ENCODE measurements at places on chromosomes 13 and 19.
A peak's percentile ranks its signal among the peaks of the same experiment; 100 is the strongest.

- no peak for DNase-seq
Measured at GRCh38 chr19:37077501-37077933, 716 bp upstream of the ZNF420 start.

DNA sequence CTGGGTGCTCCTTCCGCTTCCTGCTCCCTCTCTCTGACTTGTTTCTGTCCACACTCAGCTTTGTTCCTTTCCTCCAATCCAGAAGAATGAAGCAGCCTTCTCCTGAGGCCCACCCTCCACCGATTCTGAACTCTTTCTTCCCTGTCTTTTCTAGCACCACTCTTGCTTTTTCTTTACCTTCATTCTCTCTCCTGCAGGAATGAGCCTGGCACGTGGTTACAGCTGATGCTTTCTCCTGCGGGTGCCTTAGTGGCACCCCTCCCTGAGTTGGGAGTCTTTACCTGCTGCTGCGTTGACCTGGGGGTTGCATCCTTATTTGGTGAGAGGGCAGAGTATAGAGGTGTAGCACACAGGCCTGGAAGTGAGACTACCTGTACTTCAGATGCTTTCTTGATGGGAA, 6.2 kb downstream of the UBAC2 start:
- DNase-seq, result no peak

DNA sequence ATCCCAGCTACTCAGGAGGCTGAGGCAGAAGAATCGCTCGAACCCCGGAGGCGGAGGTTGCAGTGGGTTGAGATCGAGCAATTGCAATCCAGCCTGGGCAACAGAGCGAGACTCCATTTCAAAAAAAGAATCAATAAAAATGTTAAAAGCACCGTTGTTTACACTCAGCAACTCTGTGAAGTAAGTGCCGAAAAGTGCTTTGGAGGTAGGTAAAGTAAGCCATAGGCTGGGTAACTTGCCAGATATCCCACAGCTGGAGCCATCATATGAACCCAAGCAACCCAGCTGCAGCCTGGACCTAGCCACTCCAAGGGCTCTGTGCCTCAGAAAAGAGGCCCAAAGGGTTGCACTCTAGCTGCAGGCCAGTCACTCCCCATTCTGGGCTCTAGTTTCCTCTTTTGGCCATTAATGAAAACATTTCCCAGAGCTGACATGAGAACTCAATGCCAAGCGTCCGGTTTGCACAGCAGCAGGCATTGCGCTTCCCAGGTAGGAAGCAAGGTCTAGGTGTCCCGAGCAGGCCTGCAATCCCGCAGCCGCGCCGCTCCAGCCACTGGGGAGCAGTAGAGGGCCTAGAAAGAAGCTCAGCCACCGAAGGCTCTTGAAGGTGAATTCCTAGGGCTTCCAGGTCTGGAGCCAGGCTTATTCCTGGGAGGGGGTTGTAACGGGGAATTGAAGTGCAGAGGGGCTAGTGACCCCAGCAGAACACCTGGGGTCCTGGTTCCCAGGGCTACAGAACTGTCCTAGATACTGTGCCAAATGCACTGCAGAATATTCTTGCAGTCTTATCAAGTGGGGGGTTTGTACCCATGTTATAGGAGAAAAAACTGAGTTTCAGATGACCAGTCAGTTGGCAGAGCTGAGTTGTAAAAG, 4.1 kb upstream of the CD79A start:
- DNase-seq, result peak; percentile 59

GRCh38 chr13:77470986-77471385, 64.5 kb upstream of the SCEL start:
- DNase-seq, result peak; percentile 18

- DNase-seq, result no peak
Measured at GRCh38 chr19:42552086-42553065, 24.1 kb upstream of the CEACAM1 start.

DNA sequence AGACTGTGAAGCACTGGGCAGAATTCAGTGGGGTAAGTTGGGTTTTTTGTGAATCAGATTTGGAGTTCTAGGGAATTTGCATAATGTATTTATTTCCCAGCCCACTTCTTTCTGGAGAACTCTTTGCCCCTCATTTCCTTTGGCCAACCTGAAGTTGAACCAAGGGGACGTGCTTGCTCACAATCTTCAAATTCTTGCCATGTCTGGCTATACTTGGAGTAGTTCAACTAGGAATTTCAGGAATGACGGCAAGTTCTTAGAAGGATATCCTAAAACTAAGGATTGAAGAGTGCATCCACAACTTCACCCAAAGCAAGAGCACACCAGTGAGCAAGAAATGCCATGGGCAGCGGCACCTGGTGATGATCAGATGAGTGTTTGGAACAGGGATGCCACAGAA, 88.5 kb downstream of the TEX26 start:
- DNase-seq, result no peak

DNA sequence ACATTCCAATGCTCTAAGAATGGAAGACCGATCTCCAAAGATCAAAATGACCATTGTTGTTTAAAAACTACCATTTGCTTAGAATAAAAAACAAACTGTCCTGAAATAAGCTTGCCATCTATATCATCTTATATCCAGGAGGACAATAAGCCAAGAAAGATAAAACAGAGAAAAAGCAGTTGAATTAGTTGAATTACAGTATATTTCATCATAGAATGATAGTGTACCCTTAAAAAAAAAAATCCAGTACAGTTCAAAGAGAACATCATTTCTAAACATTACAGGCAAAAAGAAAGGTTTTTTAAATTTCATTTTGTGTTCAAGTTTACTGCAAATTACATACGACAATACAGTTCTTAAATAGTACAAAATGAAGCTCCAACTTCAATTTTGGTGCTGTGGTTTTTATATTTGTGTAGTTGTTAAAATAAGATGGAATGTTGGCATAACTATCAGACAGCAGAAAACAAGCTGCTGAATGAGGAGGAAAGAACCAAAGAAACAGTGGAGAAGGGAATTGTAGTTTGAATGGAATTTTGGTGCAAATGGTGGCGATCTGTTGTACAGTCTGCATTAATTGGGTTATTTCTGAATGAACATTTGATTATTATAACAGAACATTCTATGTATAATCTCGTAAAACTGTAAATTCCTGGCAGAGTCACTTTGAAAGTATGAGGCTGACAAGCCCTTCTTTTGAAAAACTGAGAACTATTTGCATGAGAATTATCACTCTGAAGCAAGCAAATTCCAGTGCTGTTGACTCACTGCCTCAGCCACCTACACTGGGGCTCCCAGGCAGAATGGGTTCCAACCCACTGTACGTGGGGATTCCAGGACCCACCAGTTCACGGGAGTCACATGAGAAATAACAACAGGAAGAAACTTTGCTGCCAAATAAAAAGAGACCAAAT, 37.7 kb downstream of the LHFPL6 start:
- DNase-seq, result peak; percentile 88

DNA sequence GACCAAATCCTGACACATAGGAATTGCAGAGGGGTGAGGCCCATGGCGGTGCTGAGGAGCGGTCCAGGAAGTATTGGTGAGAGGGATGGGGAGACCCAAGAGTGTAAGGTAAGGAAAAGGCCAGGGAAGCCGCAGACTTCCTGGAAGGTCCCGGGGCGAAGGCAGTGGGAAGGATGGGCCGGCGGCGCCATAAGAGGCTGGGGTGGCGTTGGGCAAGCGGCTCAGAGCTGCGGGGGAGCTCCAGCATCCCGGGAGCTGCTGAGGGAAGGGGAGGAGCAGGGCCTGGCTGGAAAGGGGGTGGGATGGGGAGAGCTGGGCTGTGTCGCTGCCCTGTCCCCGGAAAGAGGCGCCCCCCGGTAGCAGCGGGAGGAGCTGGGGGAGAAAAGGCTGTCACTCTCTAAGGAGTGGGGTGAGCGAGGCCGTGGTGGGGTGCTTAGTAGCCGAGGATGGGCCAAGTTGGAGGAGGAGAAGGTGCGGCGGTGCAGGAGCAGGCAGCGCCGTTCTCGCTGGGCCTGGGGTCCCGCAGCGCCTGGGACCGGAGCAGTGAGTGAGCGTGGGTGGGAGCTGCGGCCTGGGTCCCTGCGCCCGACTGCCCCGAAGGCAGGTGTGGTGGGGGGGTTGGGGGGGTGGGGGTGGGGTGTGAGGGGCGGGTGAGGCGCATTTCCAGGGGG, 30.7 kb downstream of the C1QTNF9 start:
- no peak for DNase-seq

DNA sequence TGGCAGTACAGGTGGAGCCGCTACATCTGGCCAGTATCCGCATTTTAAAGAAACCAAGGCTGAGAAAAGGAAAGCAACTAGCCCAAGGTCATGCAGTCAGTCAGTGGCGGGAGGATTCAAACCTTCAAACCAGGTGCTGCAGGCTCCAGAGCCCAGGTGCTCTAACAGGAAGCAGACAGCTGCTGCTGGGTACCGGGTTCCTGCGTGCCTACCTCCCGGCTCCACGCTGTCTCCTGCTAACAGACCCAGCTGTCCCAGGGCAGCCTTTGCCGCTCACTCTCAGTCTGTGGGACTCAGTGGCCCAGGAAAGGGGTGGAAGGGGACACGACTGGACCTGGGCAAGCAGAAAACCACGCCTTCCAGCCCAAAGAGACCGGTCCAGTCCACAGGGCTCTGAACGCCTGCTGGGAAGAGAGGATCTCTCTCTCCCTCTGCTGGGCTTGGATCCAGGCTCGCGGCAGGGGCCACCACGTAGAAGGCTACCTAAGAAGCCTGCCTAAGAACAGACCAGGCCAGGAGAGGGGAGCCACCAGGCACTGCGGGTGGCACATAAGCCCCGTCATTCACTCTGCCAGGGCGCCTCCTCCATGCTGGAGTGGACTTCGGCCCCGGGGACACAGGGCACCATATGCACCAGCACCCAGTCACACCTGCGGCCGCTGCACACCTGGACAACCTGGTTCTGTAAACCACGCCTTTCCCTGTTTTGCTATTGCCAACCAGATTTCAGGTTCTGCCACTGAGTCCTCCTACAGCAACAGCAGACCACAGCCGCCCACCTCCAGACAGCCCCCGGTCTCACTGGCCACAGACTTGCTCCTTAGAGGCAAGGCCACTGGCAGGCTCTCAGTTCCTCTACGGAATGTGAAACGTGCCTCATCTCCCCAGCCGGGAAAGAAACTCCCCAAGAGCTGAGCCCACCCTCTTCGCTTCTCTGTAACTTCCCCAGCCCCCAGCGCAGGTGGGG, 4.6 kb downstream of the DAPK3 start:
- no peak for DNase-seq

DNA sequence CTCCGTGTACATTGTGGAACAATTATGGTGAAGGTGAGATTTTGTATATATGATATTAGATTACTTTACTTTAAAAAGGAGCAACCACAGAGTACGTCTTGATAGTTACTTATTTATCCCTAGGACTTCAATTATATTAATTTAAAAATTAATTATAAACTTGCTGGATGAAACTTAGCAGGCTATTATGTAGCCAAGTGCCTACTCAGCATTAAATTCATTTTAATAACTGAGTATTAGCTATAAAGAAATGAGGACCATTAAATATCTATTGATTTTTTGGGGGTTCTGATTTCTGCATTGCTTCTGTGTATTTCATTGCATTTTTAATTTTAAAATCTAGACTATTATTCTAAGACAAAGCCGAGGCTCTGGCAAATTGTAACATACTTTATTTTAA, 109.4 kb downstream of the HS6ST3 start:
- DNase-seq, result no peak

GRCh38 chr13:33262062-33262487, 23.5 kb downstream of the STARD13 start:
- DNase-seq, result no peak

GRCh38 chr19:41610789-41611188, 16.1 kb downstream of the CEACAM4 start:
- DNase-seq, result no peak

DNA sequence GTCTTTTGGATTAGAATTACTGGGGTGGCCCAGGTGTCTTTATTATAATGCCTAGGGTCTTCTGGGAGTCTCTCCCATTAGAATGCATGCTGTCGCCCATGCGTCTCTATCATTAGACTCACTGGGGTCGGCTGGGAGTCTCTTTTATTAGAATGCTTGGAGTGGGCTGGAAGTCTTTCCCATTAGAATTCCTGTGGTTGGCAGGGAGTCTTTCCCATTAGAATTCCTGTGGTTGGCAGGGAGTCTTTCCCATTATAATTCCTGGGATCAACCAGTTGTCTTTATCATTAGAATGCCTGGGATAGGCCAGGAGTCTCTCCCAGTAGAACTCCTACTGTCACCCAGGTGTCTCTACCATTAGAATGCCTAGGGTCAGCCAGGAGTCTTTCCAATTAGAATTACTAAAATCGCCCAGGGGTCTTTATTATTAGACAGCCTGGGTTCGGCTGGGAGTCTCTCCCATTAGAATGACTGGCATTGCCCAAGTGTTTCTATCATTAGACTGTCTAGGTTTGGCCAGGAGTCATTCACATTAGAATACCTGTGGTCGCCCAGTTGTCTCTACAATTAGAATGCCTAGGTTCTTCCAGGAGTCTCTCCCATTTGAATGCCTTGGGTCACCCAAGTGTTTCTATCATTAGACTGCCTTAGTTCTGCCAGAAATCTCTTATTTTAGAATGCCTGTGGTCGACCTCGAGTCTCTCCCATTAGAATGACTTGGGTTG, 1558.5 kb downstream of the UQCRFS1 start:
- DNase-seq, result no peak

DNA sequence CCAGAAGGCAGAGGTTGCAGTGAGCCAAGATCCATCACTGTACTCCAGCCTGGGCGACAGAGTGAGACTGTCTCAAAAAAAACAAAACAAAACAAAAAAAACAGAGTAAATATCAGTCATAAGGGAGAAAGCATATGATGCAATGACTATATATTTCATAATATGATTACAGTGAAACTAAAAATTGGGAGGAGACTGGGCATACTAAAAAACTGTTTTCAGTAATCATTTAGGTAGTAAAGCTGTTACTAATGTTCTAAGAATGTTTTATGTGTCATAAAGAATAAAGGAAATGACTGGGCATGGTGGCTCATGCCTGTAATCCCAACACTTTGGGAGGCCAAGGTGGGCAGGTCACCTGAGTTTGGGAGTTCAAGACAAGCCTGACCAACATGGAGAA, 15.9 kb downstream of the ZNF573 start:
- no peak for DNase-seq

DNA sequence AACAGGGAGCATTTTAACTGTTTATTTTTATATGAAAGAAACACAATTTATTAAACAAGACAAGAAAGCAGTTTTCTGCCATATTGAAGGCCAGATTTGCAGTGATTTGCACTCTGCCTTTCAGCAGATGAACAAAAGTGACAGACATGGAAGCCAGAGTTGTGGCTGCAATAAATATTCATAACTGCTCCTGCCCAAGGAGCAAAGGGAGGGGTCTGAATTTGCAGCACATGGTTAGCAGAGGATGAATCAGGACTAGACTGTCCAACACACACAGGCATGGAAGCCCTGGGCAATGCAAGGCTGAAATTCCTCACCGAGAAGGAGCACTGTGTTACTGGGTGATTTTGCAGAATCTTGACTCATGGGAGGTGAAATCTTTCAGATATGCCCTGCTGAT, 418.2 kb downstream of the DCT start:
- peak; percentile 74 for DNase-seq

- no peak for DNase-seq
Measured at GRCh38 chr19:33464010-33464732, 57.4 kb downstream of the PEPD start.
